ENCODE measurements at places on chromosomes 1 and 21. TPM values are rescaled to one million over a fixed set of nuclear protein-coding genes. Genes with fewer than 3 reads are reported as not detected.

DNA sequence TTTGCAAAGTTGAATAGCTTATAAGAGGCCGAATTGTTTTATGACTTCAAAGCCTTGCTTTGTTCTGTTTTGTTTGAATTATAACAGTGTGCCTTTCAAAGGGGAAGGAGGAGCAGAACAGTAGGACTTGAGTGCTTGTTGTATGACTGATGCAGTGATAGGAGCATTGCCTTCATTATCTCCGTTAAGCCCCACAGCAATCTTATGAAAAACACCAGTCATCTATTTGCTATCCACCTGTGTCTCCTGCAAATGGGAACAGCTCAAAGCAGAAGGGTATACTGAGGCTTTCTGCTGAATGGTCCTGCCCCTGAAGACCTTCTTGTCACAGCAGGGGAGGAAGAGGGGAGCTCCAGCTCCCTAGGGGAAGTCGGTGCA, 127.5 kb downstream of the RNF220 start:
- peaks cover 16% of the 10 kb centered on the region for H3K27me3 ChIP-seq
- no peak overlapping the region for H3K27ac ChIP-seq
- no peak for DNase-seq
- no peaks in the 10 kb centered on the region for H3K36me3 ChIP-seq
- no peak overlapping the region for H3K4me3 ChIP-seq
- H3K4me1 ChIP-seq: no peaks in the 10 kb centered on the region

- no peaks in the 10 kb centered on the region for H3K27me3 ChIP-seq
- no peaks in the 10 kb centered on the region for H3K36me3 ChIP-seq
- H3K4me3 ChIP-seq: no peak overlapping the region
Observed at GRCh38 chr1:211337430-211338223, 11.0 kb downstream of the TRAF5 start.

- H3K4me3 ChIP-seq: no peak overlapping the region
- H3K27me3 ChIP-seq: peaks cover 17% of the 10 kb centered on the region
- H3K4me1 ChIP-seq: no peaks in the 10 kb centered on the region
Observed at GRCh38 chr1:4407851-4408250, 246.6 kb upstream of the AJAP1 start.

- no peaks in the 10 kb centered on the region for H3K27me3 ChIP-seq
- H3K27ac ChIP-seq: no peak overlapping the region
- no peak for DNase-seq
- H3K4me1 ChIP-seq: peaks cover 28% of the 10 kb centered on the region
Observed at GRCh38 chr1:32255072-32256071, 4.3 kb downstream of the LCK start.

DNA sequence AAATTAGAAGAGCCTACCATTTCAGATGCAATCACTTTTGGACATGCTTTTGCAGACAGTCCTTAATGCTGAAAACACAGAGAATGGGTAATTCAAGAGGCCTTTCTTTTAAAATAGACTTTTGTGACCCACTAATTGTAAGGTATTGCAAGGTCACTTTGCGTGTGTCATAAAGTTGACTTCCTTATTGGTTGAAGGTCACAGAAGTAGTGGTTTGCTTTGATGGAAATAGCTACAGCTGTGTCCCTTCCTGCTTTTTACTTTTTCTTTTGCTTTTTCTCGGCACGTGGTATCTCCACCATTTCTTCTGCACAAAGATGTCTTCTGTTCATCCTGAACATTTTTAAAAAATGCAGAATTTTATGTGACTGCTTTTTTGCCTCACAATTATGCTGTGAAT, 146.8 kb downstream of the DYRK1A start:
- H3K27ac ChIP-seq: peak overlapping the region; percentile 24
- DNase-seq: no peak
- peaks cover 13% of the 10 kb centered on the region for H3K4me1 ChIP-seq
- H3K27me3 ChIP-seq: no peaks in the 10 kb centered on the region
- H3K36me3 ChIP-seq: peaks cover 63% of the 10 kb centered on the region

DNA sequence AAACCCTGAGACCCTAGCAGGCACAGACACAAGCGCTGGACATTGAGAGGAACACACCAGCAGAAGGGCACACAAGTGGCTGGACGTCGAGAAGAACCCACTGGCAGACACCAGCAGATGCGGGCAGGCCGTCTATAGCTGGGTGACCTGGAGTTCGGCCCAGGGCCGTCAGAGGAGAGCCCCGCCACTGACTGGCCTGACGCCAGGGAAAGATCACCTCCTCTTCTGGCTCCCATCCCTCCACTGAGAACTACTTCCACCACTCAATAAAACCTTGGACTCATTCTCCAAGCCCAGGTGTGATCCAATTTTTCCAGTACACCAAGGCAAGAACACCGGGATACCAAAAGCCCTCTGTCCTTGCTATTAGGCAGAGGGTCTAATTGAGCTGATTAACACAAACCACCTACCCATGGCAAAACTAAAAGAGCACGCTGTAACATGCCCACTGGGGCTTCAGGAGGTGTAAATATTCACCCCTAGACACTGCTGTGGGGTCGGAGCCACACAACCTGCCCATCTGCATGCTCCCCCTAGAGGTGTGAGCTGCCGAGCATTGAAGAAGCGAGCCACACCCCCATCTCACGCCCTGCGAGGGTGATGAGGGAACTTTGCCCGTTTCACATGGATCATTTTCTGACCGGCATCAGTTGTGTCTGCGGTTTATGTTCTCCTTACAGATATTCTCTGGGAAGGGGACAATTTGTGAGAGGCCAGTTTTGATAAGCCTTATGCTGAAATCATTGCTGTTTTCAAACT, 104.8 kb downstream of the HLX start:
- H3K4me1 ChIP-seq: peaks cover 9% of the 10 kb centered on the region
- H3K4me3 ChIP-seq: no peak overlapping the region
- no peak for DNase-seq
- no peaks in the 10 kb centered on the region for H3K36me3 ChIP-seq
- peaks cover 14% of the 10 kb centered on the region for H3K27me3 ChIP-seq

DNA sequence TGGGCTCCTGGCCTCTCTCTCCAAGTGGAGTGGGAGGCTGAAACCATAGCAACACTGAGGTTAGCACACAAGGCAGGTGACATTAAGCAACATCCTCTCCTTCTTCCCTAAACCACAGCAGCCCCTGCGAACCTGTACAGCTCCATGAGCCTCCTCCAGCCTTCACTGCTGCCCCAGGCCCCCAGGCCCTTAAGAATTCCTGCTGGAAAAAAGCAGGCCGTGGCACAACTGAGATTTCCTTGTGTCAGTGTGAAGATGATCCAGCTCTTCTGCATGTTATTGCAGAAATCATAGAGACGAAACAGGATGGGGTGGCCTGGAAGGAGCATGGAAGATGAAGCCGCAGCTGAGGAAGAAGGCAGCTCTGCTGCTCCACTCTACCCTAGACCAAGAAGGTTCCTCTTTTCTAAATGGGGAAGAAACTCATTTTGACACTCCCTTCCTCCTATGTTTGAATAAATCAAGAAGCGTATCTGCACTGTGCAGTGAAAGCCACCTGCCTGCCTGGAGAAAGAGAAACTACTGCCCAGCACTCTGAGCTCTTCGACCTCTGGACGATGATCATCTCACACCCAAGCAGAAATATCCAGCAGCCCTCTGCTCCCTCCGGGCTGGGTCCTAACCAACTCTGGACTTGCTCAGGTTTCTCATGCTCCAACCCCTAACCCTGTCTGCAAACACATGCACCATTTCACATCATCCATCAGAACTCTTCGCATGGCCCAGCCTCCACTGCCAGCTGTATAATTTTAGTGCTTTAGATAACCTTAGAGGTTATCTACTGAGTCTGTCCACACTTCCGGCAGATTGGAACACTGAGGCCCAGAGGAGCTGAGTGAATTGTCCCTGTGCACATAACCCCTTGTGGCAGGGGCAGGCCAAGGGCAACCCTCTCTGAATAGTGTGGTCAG, 20.7 kb downstream of the SH3BP5L start:
- no peaks in the 10 kb centered on the region for H3K36me3 ChIP-seq
- H3K4me3 ChIP-seq: no peak overlapping the region
- peaks cover 25% of the 10 kb centered on the region for H3K4me1 ChIP-seq
- H3K27me3 ChIP-seq: peaks cover 26% of the 10 kb centered on the region
- no peak for DNase-seq
- peak overlapping the region; percentile 30 for H3K27ac ChIP-seq

- no peak overlapping the region for H3K27ac ChIP-seq
- H3K36me3 ChIP-seq: no peaks in the 10 kb centered on the region
- peaks cover 24% of the 10 kb centered on the region for H3K4me1 ChIP-seq
- no peak for DNase-seq
- no peak overlapping the region for H3K4me3 ChIP-seq
Observed at GRCh38 chr1:28162151-28162550, 14.3 kb downstream of the PTAFR start.

GRCh38 chr1:98709906-98710305, 48.4 kb downstream of the SNX7 start:
- no peaks in the 10 kb centered on the region for H3K4me1 ChIP-seq
- no peak overlapping the region for H3K27ac ChIP-seq
- H3K27me3 ChIP-seq: no peaks in the 10 kb centered on the region
- H3K36me3 ChIP-seq: peaks cover 41% of the 10 kb centered on the region

- H3K27ac ChIP-seq: no peak overlapping the region
- no peak for DNase-seq
- H3K4me1 ChIP-seq: no peaks in the 10 kb centered on the region
- peaks cover 24% of the 10 kb centered on the region for H3K27me3 ChIP-seq
- H3K36me3 ChIP-seq: no peaks in the 10 kb centered on the region
- no peak overlapping the region for H3K4me3 ChIP-seq
Observed at GRCh38 chr1:162876751-162877150, 15.8 kb upstream of the CCDC190 start.

DNA sequence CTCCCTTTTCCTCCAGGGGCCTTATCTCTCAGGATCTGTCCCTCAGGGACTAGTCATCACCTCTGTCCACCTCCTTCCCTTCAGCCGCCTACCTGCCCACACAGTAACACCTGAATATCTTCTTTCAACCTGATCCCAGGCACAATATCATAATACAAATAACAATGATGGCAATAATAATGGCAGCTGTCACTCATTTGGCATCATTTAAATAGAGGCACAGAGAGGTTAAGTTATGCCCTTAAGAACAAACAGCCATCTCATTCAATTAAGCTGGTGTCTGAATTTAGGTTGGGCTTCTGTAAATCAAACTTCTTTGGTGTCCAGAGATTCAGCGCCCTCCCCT, 47.5 kb downstream of the AHDC1 start:
- H3K36me3 ChIP-seq: peaks cover 41% of the 10 kb centered on the region
- H3K27me3 ChIP-seq: no peaks in the 10 kb centered on the region

DNA sequence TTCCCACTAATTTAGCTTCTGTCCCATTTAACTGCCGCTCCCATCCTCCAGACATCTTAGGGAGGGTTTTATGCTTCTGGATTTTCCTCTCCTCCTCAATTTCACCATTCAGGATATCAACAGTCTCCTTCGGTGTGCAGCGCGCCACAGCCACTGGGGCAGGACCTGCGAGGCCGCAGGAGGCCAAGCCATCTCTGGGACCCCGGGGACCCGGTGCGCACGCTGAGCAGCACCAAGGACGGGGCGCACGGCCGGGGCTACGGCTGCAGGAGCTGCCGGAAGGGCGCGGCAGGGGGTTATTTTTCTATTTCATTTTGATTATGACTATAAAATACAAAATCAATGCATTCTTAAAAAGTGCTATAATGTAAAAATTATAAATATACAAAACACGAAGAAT, 1238.4 kb upstream of the NCAM2 start:
- H3K27ac ChIP-seq: no peak overlapping the region
- no peak overlapping the region for H3K4me3 ChIP-seq
- H3K36me3 ChIP-seq: no peaks in the 10 kb centered on the region
- no peaks in the 10 kb centered on the region for H3K4me1 ChIP-seq
- H3K27me3 ChIP-seq: no peaks in the 10 kb centered on the region

GRCh38 chr21:37425001-37425400, 58.4 kb downstream of the DYRK1A start:
- H3K27me3 ChIP-seq: no peaks in the 10 kb centered on the region
- H3K4me3 ChIP-seq: peak overlapping the region; percentile 27
- peaks cover 84% of the 10 kb centered on the region for H3K4me1 ChIP-seq
- DNase-seq: no peak
- no peaks in the 10 kb centered on the region for H3K36me3 ChIP-seq

DNA sequence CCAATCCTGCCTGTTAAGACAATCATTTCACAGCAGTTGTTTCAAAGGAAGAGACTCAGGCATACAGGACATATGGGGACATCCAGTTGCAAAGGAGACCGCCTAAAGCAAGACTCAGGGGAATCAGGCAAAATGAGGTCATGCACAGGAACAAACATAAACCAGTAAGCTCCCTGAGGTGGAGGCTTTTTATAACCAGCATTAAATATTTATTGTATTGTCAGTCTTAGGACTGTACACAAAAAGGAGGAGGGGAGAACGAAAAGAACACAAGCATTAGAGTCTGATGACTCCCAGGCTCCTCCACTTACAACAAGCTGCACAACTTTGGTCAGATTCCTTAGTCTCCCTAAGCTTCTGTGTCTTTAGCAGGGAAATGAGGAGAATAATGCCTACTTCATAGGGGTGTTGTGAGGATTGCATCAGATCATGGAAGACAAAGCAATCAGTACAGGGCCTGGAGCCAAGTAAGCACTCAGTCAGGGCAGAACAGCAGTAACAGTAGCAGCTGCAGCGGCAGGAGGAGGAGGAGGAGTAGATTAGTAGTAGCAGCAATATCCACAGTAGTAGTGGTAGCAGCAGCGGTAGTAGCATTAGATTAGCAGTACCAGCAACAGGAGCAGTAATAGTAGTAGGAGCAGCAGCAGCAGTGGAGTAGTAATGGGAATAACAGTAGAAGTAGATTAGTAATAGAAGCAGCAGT, 54.2 kb upstream of the SPATA6 start:
- H3K4me1 ChIP-seq: peaks cover 15% of the 10 kb centered on the region
- no peak overlapping the region for H3K27ac ChIP-seq
- H3K36me3 ChIP-seq: no peaks in the 10 kb centered on the region
- H3K4me3 ChIP-seq: no peak overlapping the region
- peaks cover 38% of the 10 kb centered on the region for H3K27me3 ChIP-seq
- DNase-seq: no peak

DNA sequence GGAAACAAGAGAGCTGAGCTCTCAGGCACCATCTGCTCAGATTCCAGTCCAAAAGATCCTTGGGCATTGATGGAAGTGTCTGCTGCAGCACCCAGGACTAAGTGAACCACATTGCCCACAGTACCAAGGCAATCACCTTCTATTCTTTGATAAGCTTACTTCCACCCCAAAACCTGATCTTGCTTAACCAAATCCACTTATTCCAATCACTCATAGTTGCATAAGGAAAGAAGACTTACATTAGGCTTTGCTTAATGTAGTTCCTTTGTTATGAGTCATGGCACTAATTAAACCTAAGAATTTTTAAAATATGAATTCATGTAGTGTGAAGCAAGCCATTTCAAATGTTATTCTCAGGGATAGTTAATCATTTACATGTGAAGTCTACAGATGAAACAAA, 84.5 kb downstream of the UCHL5 start:
- no peak overlapping the region for H3K4me3 ChIP-seq
- H3K4me1 ChIP-seq: no peaks in the 10 kb centered on the region
- H3K27ac ChIP-seq: no peak overlapping the region

- no peak overlapping the region for H3K4me3 ChIP-seq
- no peak overlapping the region for H3K27ac ChIP-seq
- no peak for DNase-seq
- no peaks in the 10 kb centered on the region for H3K36me3 ChIP-seq
Observed at GRCh38 chr21:18705971-18706370, 302.4 kb upstream of the TMPRSS15 start.

Gene FAM163A
- 0.16 TPM for total RNA-seq

Gene ERICH3
- not detected for total RNA-seq

Gene CELA3A
- not detected for total RNA-seq

Gene GJB5
- total RNA-seq: not detected

Gene CFAP107
- total RNA-seq: not detected

Gene BRINP3
- 5.4 TPM for total RNA-seq

Gene PTPN7
- total RNA-seq: 0.44 TPM

Gene KCNJ15
- 0.30 TPM for total RNA-seq

Gene ALPL
- 10.2 TPM for total RNA-seq

Gene KRTAP21-2
- total RNA-seq: not detected
